ENCODE measurements at places on chromosomes 6 and 20.

DNA sequence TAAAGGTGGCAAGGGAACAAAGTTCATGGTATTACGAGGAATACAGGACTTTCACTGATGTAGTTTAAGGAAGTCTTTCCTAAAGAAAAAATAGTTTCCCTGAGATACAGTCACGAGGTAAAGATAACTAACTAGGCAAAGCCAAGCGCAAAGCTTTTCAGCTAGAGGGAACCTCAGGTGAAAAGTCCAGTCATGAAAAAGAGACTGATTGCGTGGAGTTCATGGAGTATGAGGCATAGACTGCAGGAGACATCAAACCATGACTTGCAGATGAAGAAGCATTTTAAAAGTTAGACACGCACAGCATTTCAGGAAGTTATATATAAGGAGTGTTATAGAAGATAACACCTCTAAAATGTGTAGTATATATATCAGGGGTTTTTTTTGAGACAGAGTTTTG is 205.6 kb upstream of the ZNF184 start:
- no peak for DNase-seq

DNA sequence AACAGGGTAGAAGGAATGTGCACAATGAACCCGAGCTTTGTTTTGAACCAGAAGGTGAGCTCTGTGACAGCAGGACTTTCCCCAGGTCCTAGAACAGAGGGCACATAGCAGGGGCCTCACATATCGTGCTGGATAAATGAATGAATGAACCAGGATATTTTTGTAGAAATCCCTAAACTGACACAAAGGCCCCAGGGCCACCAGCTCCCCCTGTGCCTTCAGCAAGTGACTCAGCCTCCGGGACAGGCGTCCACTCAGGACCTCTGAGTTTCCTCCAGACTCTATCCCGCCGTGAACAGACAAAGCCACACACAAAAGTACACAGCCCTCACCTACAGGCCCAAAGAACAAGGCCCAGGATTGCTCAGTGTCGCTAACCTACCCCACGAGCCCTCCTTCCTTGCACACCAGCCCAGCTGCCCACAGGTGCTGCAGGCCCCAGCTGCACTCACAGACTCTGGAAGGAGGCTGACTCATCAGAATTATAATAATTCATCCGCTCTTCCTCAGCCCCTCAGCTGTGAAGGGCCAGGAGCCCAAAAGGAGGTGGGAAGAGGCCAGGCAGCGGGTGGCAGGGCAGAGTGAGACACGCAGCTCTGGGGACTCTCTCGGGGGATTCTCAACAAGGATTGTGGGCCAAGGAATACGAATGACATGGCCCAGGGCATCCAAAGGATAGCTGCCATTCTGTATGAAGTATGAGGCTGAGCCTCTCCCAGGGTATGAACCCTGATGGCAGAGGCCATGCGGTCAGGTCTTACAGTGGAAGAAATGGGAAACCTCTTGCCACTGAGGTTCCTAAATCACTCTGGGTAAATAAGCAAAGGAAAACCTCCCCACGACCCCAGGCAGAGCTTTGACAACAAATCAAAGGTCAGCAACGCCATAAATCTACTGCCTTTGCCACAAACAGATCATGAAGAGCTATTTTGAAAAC is 40.9 kb downstream of the SUMO4 start:
- DNase-seq, result peak; percentile 59

DNA sequence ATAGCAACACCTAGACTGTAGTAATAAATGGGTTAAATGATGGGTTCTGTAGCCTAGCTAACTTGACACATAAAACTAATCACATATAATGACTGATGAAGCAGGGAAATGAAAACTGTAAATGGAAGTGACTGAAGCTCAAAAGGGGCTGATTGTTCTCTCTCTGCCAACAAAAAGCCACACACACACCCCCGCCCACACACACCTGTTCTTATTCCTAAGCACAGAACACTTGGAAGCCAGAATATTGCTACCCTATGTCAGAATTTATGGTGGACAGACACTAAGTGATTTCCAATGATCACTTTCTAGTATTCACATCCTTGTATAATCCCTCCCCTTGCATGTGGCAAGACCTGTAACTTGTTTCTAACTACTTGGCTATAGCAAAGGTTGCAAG is 603.5 kb downstream of the UTRN start:
- DNase-seq, result no peak

- no peak for DNase-seq
Observed at GRCh38 chr6:43729537-43729936, 40.5 kb upstream of the VEGFA start.

- DNase-seq, result no peak
Observed at GRCh38 chr6:83954371-83954770, 79.2 kb upstream of the MRAP2 start.

- peak; percentile 63 for DNase-seq
Observed at GRCh38 chr6:128731249-128732165, 151.4 kb upstream of the LAMA2 start.

- DNase-seq, result no peak
Observed at GRCh38 chr6:145866456-145867396, 52.1 kb upstream of the FBXO30 start.

- no peak for DNase-seq
Observed at GRCh38 chr6:132693478-132693877, 20.4 kb downstream of the VNN1 start.

DNA sequence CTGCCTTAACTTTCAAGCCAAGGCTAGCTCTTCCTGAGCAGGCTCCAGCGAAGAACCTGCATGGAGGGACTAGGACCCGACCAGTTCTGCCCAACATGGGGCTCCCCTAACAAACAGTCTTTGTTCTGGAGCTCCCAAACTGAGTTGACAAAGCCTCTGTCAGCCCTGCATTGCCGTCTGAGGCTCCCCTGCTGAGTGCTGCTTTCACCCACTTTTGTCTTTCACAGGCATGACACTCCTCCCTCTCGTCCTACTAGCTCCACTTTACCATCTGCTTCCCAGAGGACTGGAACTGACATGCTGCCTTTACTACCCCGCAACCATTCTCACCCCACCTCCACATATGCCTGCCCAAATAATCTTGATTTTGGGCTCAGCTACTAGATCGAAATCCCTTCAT is 45.1 kb upstream of the B4GALT5 start:
- DNase-seq, result no peak

DNA sequence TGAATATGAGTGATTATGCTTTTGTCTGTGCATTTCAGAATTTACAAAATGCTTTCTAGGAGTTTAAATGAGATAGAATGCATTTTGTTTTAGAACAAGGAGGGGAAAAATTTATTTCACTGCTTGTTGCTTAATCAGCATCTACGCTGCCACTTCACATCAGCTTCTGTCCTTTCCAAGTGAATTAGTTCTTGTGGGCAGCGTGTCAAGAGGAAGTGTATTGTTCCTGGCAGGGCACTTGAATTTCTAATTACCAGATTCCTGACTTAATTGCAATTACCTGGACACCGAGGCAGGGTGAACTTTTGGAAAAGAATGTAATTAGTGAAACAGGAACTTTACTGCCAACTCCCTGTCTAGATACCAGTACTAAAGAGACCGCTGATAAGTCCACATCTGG is 263.5 kb downstream of the TMEM242 start:
- peak; percentile 11 for DNase-seq

DNA sequence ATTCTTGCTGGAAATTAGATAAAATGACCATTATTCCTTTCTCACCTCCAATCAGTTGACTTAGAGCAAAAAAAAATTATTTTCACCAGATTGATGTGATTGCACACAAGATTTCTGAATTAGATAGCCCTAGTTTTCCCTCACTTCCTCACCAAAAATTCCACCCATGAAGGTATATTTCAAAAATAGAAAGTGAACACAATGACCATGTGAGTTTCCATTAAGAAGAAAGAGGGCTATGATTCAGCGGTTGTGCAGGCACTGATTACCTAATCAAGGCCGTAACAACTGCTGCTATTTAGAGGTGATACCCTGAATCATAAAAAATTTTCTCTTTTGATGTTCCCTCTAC is 19.5 kb upstream of the RALGAPA2 start:
- DNase-seq, result peak; percentile 43

- DNase-seq, result peak; percentile 10
Observed at GRCh38 chr20:21048841-21049273, 57.3 kb downstream of the LINC00237 start.

DNA sequence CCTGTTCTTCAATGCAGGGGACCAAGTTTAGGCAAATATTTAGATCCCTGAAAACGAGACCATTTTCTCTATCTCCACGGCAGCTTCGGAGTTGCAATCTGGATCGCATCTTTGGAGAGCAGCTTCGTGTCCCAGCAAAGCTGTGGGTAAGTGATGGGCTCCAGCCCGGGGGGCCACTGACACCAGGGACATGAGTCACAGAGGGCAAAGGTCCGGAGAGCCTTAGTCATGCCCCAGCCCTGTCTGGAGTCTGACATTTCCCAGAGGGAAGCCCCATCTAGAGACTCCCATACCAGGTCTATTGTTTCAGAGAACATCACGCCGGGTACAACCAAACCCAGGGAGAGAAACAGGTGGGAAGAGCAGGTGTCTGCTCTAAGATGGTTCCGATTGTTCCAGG is 95.9 kb downstream of the NFATC2 start:
- DNase-seq, result peak; percentile 95

DNA sequence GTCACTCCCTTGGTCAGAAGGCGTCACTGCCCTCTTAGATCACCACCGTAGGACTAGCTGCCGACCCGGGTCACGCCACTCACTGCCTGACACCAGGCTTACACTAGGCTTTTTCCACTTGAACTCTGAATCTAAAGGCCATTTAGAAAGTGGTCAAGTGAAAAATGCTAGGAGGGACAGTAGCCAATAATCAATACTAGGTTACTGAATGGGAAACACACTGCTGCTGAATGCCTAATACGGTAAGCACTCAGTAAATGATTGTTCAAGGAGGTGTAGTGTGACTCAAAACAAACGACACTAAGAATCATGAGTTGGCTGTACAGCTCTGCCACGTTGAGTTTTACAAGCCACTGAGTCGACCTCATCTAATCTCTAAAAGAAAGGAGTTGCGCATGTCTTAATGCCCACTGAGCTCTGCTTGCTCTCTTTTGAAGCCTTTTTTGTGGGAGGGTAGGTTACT is 760 bp upstream of the IBTK start:
- peak; percentile 48 for DNase-seq

DNA sequence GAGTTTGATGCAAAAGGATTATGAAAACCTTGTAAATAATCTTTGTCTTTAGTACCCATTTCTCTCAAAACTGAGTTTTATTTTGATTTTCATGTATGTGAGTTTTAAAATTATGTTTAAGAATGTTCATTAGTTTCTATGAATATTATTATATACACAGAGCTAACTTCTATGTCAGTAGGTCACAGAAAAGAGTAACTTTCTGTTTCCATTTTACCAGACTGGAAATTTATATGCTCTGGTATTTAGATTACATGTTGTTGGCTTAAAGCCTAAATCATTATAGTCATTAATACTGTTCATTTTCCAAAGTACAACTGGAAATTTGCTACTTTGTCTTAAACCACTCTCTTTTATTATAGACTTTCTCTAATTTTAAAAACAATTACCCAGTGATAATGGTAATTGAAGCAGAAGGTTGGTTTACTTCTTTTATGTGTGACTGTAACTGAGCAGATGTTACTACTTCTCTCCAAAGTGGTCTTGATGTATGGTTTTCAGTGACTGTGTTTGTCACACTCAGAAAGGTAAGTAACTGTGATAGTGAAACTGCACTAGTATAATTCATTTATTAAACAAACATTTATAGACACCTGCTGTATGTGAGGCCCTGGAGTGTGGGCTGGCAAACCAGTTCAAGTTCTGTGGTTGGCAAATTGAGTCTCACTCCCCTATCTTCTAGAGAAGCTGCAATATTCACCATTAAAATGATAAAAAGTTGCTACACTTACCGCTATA is 13.2 kb downstream of the CRYBG1 start:
- DNase-seq, result no peak

GRCh38 chr6:87483929-87484328 is 11.2 kb downstream of the SLC35A1 start:
- peak; percentile 27 for DNase-seq

DNA sequence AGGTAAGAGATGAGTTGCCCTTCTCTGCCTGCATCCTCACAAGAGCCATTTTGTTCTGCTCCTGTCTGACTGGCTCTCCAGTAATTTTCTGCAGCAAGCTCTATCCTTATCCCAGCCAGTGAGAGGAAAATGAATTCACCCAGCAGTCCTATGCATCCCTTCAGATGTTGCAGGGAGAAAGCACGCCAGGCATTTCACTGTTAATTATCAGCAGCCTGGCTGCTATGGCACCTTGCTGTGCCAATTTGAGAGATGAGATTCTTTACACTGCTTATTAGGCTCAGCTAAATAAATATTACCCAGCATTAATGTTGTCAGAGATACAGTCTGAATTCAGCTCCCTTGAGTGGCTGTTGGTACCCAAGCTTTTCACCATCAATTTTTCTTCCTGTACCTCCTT is 61.1 kb upstream of the SNAP25 start:
- no peak for DNase-seq

DNA sequence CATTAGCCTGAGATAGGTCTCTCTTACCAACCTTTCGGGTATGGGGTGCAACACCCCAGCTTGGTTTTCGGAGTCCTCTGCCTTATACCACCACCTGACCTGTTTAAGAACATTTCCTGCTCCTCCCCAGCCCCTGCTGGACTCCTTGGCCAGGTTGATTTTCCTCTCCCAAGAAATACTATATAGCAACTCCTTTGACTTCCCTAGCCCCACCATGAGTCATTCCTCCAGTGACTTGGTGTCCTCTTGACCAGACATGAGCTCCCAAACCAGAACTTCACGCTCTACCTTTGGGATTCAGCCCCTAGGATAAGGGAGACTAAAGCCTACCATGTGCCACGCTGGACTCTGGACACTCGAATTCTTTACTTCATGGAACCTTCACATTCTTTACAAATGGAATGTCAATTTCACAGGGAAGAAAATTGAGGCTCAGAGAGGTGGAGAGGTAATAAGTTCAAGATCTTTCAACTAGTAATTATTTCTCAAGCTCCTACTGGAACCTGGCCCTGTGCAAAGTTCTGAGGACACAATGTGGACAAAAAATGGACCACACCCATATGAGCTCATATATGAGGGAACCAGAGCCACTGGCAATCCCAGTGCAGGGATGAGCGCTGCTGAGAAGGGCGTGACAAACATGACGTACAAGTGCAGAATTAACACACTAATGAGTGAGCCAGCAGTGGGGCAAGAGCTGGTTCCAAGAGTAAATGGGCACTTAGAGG is 48.2 kb downstream of the SIRPA start:
- no peak for DNase-seq

DNA sequence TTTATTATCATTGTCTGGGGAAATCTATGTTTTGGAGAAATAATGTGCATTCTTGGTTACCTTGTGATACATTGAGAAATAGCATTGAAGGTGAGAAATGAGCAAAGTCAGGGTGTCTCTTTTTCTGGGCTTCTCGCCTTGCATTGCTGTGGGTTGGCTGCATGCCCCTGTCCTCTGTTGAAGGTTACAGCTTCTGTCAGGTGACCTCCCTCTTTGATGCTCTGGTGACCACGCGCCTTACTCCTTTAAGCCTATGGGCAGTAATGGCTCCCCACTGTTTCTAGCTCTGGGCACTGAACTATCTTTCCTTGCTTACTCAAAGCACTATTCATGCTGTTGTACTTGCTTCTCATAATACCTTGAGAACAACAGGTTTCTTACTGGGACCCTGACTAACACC is 14.6 kb downstream of the ADGRB3 start:
- no peak for DNase-seq
